Hepatocyte (in vitro differentiated cells): ENCODE measurements at places on chromosomes 2 and 18. TPM values are rescaled to one million over a fixed set of nuclear protein-coding genes. Genes with fewer than 3 reads are reported as not detected.
A peak's percentile ranks its signal among the peaks of the same experiment; 100 is the strongest.

GRCh38 chr2:239101071-239101470 lies 253.2 kb downstream of the TWIST2 start:
- no peaks in the 10 kb centered on the region for H3K27me3 ChIP-seq
- H3K4me3 ChIP-seq: no peak overlapping the region
- H3K4me1 ChIP-seq: no peaks in the 10 kb centered on the region

- H3K4me1 ChIP-seq: peaks cover 6% of the 10 kb centered on the region
- H3K36me3 ChIP-seq: no peaks in the 10 kb centered on the region
- H3K4me3 ChIP-seq: no peak overlapping the region
- no peak for DNase-seq
- no peak overlapping the region for H3K27ac ChIP-seq
- H3K27me3 ChIP-seq: no peaks in the 10 kb centered on the region
Observed at GRCh38 chr18:55473058-55473457, 114.9 kb downstream of the TCF4 start.

DNA sequence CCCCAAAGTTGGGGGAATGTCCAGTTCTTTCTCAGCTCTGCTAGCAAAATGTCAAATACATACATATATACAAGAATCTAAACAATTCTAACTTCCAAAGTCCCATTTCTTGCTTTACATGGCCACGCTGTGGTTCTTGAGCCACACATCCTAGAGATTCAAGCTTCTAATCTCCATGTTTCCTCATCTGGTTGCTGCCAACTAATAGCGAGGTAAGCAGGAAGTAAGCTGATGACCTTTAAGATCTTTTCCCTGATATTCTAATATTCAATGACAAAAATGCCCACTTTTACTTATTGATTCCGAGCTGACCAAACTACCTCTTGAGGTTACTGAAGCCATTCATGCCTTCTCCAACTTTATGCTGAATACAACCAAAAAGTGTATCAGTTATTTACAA lies 3.3 kb downstream of the VPS54 start:
- no peaks in the 10 kb centered on the region for H3K36me3 ChIP-seq
- H3K4me3 ChIP-seq: no peak overlapping the region
- no peaks in the 10 kb centered on the region for H3K27me3 ChIP-seq

DNA sequence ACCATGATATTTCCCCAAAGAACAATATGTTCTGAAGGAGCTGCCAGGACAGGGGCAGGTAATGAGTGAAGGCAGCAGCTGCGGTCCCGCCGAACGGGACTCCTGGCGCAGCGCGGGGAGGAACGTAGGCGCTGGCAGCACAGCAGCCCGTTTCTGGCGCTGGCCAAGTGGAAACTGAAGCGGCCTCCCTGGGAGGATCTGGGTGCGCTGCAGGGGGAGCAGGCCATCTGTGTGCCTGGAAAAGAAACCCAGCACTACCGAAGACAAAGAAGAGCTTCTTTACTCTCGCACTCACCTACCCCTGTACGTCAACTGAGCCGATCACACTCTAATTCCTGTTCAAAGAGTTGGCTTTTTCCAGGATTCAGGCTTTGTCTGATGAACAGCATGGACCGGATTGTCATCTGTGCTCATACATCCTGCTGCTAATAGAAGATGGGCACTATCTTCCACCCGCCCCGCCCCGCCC lies 11.8 kb downstream of the G6PC2 start:
- no peak overlapping the region for H3K27ac ChIP-seq
- no peaks in the 10 kb centered on the region for H3K4me1 ChIP-seq
- DNase-seq: peak; percentile 21
- no peak overlapping the region for H3K4me3 ChIP-seq

The IMPA2 gene
- total RNA-seq: 72.4 and 75.6 TPM in 2 replicates

The TFCP2L1 gene
- 2.2 and 2.5 TPM in 2 replicates for total RNA-seq
